Calu3 (cell line): ENCODE measurements at places on chromosomes 16 and 17.

DNA sequence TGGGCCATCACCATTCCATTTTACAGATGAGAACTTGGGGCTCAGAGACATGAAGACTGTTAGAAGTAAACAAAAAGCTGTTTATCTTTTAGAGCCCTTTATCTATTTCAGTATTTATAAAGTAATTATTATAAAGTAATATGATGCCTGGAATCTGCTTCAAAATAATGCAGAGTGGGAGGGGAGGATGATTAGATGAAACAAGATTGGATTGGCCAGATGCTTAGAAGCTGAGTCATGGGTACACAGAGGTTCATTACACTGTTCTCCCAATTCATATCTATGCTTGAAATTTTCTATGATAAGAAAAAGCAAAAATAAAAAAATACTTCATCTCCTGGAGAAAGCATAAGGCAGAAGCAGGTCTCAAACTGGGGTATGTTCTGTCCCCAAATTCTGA lies 29.4 kb downstream of the TOM1L2 start:
- H3K4me3 ChIP-seq, result no peak overlapping the region
- H3K27me3 ChIP-seq, result no peaks in the 10 kb centered on the region
- no peaks in the 10 kb centered on the region for H3K36me3 ChIP-seq
- no peak overlapping the region for H3K27ac ChIP-seq
- H3K4me1 ChIP-seq, result peaks cover 21% of the 10 kb centered on the region

DNA sequence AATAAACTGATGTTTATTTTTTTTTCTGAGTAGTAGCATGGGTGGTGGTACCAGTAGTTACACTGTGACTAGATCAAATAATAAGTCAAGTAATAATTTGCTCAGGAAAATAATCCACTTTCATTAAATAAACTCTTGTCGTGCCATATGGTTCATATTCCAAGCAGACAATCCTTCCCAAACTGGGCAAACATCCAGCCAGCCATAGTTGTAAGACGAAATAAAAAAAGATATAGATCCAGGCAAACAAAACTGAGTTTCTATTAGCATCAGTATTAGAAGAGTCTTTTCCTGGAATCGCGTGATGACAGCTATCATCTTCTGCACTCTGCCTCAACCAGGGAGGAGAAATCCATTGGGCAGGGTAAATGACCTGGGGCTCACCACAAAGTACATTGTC lies 508.4 kb upstream of the GOT2 start:
- no peaks in the 10 kb centered on the region for H3K4me1 ChIP-seq
- no peak overlapping the region for H3K4me3 ChIP-seq
- no peak for DNase-seq
- no peak overlapping the region for H3K27ac ChIP-seq
- H3K36me3 ChIP-seq, result no peaks in the 10 kb centered on the region

DNA sequence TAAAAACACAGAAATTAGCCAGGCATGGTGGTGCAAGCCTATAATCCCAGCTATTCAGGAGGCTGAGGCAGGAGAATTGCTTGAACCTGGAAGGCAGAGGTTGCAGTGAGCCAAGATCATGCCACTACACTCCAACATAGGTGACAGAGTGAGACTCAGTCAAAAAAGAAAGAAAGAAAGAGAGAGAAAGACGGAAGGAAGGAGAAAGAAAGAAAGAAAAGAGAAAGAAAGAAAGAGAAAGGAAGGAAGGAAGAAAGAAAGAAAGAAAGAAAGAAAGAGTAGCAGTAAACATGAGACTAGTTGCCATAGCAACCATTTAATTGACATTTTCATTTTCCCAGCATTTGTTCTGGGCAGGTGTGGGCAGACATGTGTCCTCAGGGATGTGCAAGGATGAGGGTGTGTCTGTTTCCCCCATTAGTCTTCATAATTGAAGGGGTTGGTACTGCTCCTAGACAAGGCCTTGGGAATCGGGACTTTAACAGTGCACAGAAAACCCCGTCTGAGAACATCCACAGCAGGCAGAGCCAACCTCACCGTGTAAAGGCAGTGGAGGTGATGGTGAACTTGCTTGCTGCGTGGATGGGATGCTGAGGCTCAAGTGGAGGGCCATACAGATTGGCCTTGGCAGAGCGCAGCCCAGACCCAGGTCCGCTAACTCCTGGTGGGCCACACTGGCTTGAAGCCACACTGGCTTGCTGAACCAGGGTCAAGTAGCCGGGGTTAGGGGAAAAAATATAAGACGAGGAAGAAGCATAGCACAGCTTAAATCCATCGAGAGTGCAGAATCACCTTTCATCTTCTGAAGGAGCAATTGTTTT lies 35.2 kb upstream of the KIFC3 start:
- no peaks in the 10 kb centered on the region for H3K4me1 ChIP-seq
- H3K27ac ChIP-seq, result no peak overlapping the region
- no peaks in the 10 kb centered on the region for H3K27me3 ChIP-seq
- H3K4me3 ChIP-seq, result no peak overlapping the region
- H3K36me3 ChIP-seq, result no peaks in the 10 kb centered on the region

DNA sequence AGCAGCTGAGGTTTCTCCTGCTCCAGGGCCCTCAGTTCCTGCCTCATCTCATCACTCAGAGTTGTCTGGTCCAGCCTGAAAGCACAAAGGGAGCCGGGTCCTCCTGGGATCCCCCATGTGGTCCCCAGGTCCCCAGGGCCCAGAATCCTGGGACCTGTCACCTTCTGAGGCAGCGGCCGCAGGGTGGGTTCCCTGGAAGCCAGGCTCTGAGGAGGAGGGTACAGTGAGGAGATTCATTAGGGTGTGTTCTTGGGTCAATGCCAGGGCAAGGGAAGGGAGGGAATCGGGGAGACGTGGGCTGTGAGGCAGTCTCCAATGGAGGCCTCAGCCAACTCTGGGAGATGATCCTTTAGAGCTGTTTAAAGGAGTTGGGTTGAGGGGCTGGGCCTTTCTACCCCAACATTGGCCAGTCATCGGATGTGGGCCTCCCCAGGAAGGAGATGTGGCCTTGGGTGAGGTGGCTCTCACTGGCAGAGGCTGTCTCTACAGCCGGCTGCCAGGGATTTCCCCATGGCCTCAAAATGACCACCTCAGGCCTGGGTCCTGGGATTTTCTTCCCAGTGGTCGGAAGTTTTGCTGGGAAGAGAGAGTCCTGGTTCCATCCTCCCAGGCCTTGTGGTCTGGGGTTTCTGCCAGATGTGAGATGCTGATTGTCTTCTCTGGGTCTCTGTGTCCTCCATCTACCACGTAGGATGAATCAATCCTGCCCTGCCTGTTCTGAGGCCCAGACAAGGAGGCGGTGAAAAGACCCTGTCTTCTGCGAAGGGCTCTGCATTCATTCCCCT lies 47.3 kb downstream of the NLRP1 start:
- H3K27ac ChIP-seq, result no peak overlapping the region
- no peaks in the 10 kb centered on the region for H3K4me1 ChIP-seq
- H3K27me3 ChIP-seq, result peaks cover 94% of the 10 kb centered on the region

GRCh38 chr17:59335685-59336084 lies 4.2 kb downstream of the YPEL2 start:
- no peaks in the 10 kb centered on the region for H3K4me1 ChIP-seq
- peaks cover 20% of the 10 kb centered on the region for H3K36me3 ChIP-seq
- no peak overlapping the region for H3K27ac ChIP-seq
- peaks cover 18% of the 10 kb centered on the region for H3K27me3 ChIP-seq

DNA sequence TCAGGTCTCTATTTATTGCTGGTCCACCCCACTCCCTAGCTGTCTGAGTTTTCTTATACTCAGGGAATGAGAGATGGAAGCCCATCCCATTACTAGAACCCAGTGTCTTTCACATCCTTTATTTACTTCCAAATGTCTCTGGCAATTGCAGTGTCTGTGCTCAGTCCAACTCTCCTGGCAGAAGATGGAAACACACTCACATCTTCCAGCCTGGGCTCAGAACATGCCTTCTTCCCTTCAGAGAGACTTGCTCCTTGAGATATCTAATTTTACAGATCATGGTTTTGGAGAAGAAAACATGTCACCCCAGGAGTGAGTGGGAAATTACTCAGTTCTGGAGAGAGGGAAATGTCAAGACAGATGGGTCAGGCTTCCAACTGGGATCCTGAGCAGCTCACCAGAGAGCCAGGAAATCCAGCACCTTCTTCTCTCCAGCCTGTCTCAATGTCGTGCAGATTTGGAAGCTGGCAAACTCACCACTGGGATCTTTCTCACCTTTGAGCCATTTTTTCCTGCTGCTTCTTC lies 494.4 kb downstream of the HS3ST4 start:
- no peak overlapping the region for H3K27ac ChIP-seq
- no peak overlapping the region for H3K4me3 ChIP-seq
- H3K36me3 ChIP-seq, result no peaks in the 10 kb centered on the region
- DNase-seq, result no peak

DNA sequence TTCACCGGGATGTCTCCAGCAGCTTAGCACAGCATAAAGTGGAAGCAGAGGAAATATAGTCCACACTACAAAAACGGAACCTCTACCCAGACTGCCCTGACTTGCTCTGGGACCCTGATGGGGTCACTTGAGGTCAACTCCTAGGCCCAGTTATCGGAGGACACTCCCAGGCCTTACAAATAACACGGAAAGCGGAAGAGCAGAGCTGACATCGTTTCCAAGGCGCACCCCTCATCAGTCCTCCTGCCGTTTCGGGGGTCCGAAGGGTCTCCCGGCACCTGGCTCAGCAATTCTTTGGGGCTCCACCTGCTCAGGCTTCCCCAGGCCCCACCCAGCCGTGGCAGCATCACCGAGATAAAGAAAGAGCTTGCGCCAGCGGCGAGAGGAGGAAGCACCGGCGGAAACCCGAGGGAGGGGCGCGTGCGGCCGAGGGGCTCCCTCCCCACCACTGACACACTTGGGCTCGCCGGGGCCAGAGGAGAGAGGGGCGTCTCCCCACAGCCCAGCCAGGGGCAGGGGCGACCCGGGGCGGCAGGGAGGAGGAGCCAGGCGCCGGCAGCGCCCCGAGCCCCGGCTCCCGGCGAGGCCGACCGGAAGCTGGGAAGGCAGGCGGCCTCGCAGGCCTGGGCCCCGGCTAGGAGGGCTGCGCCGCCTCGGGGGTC lies 727 bp downstream of the CORO7 start:
- peaks cover 32% of the 10 kb centered on the region for H3K36me3 ChIP-seq
- H3K4me3 ChIP-seq, result peak overlapping the region; percentile 73
- peak; percentile 61 for DNase-seq
- peak overlapping the region; percentile 2 for H3K27ac ChIP-seq
- H3K4me1 ChIP-seq, result peaks cover 15% of the 10 kb centered on the region
- no peaks in the 10 kb centered on the region for H3K27me3 ChIP-seq

GRCh38 chr16:85676466-85676865 lies 12.3 kb downstream of the GINS2 start:
- H3K4me3 ChIP-seq, result no peak overlapping the region
- no peaks in the 10 kb centered on the region for H3K27me3 ChIP-seq
- DNase-seq, result no peak
- no peak overlapping the region for H3K27ac ChIP-seq

- DNase-seq, result no peak
- no peaks in the 10 kb centered on the region for H3K4me1 ChIP-seq
- no peak overlapping the region for H3K27ac ChIP-seq
- peaks cover 19% of the 10 kb centered on the region for H3K27me3 ChIP-seq
Observed at GRCh38 chr16:85711982-85712587, 23.3 kb upstream of the GINS2 start.

DNA sequence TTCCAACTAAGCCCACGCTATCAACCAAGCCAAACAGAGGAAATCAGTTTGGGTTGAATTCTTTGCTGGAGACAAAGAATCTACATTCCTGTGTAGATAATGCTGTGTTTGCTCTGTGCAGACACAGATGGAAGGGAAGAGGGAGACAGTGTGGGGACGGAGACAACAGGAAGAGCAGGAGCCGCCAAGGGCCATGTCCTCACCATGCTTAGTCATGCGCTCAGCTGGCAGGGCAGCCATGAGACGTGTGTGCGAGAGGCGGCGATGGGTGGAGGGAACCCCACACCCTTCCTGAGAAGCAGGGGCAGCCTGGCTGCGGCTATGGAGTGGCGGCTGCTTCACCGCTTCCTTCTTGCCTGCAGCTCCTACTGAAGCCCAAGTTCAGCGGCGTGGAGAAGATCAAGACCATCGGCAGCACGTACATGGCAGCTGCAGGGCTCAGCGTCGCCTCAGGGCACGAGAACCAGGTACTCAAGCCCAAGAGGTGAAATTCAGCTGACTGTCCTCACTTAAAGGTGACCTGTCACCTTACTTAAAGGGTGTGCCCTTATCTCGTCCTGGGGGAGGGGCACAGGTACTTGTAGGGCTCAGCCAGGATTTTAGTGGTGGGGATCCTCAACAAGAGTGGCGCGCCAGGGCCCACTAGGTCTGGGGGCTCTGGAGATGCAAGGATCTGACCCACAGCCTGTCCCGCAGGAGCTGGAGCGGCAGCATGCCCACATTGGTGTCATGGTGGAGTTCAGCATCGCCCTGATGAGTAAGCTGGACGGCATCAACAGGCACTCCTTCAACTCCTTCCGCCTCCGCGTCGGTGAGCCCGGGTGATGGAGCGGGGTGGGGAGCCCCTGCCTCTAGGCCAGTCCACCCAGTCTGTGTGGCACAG lies 47.5 kb downstream of the ADCY7 start:
- H3K27ac ChIP-seq, result no peak overlapping the region
- no peak for DNase-seq
- peaks cover 68% of the 10 kb centered on the region for H3K36me3 ChIP-seq
- H3K4me3 ChIP-seq, result no peak overlapping the region
- H3K4me1 ChIP-seq, result no peaks in the 10 kb centered on the region
- H3K27me3 ChIP-seq, result no peaks in the 10 kb centered on the region

DNA sequence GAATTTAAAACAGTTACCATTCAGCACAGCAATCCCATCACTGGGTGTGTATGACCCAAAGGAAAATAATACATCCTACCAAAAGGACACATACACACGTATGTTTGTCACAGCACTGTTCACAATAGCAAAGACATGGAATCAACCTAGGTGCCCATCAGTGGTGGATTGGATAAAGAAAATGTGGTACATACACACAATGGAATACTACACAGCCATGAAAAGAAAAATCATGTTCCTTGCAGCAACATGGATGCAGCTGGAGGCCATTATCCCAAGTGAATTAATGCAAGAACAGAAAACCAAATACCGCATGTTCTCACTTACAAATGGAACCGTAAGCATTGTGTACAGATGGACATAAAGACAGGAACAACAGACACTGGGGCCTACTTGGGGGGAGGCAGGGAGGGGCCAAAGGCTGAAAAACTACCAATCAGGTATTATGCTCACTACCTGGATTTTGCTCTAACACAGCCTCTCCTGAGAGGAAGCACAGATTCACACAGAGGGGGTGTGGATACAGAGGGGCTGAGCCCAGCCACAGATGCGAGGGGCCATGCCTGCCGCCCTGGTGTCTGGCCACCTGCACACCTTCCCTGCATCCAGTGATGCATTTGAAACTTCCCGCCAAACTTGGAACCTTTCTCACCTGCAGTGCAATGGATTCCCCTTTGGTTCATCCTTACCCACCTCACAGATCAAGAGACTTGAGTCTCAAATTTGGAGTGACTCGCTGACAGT lies 55.9 kb downstream of the USP22 start:
- no peaks in the 10 kb centered on the region for H3K36me3 ChIP-seq
- H3K4me3 ChIP-seq, result no peak overlapping the region
- no peak overlapping the region for H3K27ac ChIP-seq

DNA sequence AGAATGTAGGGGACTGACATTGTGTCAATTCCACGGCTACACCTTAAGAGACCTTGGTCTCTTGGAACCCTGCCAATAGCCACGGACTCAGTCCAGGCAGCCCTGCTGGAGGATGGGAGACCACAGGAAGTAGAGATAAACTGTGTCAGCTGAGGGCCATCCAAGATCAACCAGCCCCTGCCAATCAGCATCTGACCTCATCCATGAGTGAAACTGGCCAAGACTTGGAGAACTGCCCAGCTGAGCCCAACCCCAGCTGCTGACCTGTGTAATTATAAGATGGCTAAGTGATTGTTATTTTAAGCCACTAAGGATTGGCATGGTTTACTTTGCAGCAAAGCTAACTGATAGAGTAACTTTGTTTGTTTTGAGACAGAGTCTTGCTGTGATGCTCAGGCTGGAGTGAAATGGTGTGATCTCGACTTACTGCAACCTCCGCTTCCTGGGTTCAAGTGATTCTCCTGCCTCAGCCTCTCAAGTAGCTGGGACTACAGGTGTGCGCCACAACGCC lies 13.3 kb upstream of the YWHAE start:
- H3K27me3 ChIP-seq, result no peaks in the 10 kb centered on the region
- H3K36me3 ChIP-seq, result peaks cover 15% of the 10 kb centered on the region
- H3K27ac ChIP-seq, result no peak overlapping the region
- DNase-seq, result peak; percentile 57
- H3K4me1 ChIP-seq, result peaks cover 9% of the 10 kb centered on the region
